Astrocyte of the hippocampus (primary cell): ENCODE measurements at places on chromosomes 4 and X.

GRCh38 chr4:186845137-186845842, 121.6 kb upstream of the FAT1 start:
- peak; percentile 80 for DNase-seq

GRCh38 chrX:123779908-123780396, 47.1 kb upstream of the THOC2 start:
- no peak for DNase-seq

- DNase-seq, result no peak
These were observed 5.0 kb downstream of the AWAT2 start for GRCh38 chrX:70044541-70045245.

GRCh38 chr4:159227984-159228383, 125.1 kb downstream of the RAPGEF2 start:
- DNase-seq, result peak; percentile 94

GRCh38 chr4:751676-752075, 46.0 kb downstream of the PCGF3 start:
- DNase-seq, result peak; percentile 63

DNA sequence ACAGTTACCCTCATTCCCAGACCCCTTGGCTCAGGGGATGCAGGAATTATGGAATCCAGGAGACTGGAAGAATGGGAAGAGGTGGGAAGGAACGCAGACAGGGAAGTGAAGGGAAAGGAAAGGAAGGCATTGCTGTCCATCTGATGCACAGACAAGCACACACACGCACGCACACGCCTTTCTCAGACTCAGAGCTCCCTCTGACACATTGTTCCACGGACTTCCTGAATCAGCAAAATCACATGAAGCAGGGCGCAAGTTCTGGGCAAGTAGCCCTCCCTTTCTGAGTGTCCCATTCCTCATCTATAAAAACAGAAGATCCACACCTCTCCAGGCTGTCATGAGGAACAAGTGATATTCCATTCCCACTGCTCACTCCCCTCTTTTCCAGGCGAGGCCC, 13.2 kb downstream of the IQSEC2 start:
- DNase-seq, result no peak

DNA sequence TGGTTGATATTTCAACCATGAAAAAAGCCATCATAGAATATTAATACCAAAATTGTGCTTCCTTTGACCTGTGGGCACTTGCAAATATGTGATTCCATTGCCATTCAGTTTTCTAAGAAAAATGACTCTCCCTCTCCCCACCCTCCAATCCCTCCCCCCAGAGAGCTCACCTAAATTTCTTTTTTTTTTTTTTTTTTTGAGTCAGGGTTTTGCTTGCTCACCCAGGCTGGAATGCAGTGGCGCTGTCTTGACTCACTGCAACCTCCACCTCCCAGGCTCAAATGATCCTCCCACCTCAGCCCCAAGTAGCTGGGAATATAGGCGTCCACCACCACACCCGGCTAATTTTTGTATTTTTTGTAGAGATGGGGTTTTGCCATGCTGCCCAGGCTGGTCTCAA, 47.0 kb downstream of the SNX25 start:
- DNase-seq, result peak; percentile 53

GRCh38 chr4:83071116-83071515, 36.1 kb downstream of the COPS4 start:
- no peak for DNase-seq

- peak; percentile 15 for DNase-seq
These were observed 129.6 kb downstream of the DHRSX start for GRCh38 chrX:2371026-2371711.

- DNase-seq, result peak; percentile 58
These were observed 200.5 kb upstream of the ANK2 start for GRCh38 chr4:112848911-112849310.

DNA sequence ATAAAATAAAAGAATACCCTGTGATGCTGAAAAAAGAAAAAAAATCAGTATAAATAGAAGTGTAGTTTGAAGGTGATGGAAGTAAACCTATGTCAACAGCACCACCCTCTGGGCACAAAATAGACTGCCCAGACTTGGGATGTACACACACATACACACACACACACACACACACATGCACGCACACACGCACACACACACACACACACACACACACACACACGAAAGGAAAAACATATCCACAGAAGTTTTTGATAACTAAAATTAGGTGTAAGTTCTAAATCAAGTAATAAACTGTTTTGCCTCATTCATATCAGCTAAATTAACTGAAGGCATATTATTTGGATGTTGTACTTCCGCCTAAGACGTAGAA, 40.5 kb downstream of the ANXA5 start:
- DNase-seq, result peak; percentile 77

DNA sequence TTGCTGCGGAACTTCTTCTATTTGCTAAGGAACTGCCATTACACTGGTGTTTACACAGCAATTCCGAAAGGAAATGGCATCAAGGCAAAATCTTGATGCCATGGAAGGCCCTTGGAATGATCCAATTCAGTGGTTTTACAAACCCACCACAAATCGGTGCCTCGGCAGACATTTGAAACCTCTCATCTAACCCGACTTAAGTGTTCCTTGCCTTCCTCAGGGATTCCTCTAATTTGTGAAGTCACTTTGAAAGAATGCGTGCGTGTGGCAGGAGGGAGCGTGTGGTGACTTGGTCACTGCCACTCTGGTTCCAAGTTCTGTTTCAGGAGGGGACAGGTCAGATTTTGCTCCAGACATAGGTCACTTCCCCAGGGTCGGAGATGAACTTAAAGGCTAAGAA, 4.8 kb downstream of the NOP14 start:
- DNase-seq, result peak; percentile 81

DNA sequence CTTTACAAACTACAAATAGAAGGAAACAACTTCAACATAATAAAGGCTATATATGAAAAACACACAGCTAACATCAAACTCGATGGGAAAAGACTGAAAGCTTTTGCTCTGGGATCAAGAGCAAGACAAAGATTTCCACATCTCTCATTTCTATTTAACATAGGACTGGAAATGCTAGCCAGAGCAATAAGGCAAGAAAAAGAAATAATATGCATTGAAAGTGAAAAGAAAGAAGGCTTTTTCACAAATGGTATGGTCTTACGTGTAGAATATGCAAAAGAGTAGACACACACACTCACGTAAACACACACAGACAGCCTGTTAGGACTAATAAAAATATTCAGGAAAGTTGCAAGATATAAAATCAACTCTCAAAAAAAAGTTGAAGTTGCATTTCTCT, 660.5 kb upstream of the PCDH10 start:
- no peak for DNase-seq

GRCh38 chr4:139875411-139875825, 209.8 kb downstream of the MGST2 start:
- DNase-seq, result no peak

GRCh38 chr4:78065508-78066192, 8.5 kb downstream of the FRAS1 start:
- no peak for DNase-seq

- no peak for DNase-seq
These were observed 92.9 kb downstream of the FNIP2 start for GRCh38 chr4:158861766-158862165.

- peak; percentile 71 for DNase-seq
These were observed 6.9 kb downstream of the PJA1 start for GRCh38 chrX:69158166-69158980.

- peak; percentile 5 for DNase-seq
These were observed 208.7 kb downstream of the CBLL2 start for GRCh38 chrX:22481436-22481835.

DNA sequence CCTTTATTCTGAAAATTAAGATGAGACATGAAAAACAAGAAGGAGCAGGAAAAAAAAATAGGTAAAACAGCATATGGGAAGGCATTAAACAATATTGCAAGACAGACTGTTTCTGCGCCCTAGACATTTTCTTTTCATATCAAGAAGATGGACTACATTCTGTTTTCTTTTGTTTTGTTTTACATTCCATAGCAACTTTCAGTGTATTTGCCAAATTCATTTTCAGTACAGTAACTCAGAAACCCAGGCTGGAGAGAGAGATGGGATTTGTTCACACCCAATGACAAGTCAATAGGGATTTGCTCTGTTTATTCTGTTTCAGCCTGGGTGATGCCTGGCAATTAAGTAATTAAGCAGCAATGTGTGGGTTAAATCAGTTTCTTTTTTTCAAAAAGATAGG, 892.8 kb upstream of the DIAPH2 start:
- DNase-seq, result no peak

- no peak for DNase-seq
These were observed 565.4 kb upstream of the ATOH1 start for GRCh38 chr4:93263166-93263565.

GRCh38 chrX:37912304-37912703, 64.9 kb upstream of the DYNLT3 start:
- peak; percentile 49 for DNase-seq

GRCh38 chr4:74181219-74181618, 23.3 kb downstream of the MTHFD2L start:
- peak; percentile 11 for DNase-seq

DNA sequence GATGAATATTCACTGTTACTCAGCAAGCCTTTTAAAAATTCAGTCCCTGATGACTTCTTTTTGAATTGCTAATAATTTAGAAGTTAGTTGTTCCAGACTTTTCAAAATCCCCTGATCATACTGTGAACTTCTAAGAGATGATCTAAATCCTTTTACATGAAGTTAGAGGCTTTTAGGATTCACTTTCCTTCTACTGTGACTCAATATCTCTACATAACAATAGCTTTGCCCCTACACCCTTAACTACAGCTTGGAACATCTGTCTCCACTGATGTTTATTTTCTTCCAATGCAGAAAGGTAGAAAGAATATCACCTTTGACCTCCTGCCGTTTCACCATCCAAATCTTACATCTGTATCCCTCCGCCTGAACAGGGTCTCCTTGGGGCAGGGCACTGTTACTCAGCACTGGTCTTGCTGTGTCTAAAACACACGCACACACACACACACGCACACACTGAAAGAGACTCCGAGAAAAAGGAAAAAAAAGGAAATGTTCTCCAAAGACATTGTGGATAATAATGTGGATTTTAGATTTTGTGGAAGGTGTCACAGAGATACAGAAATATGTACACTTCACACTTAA, 111.6 kb upstream of the GPRIN3 start:
- DNase-seq, result no peak

DNA sequence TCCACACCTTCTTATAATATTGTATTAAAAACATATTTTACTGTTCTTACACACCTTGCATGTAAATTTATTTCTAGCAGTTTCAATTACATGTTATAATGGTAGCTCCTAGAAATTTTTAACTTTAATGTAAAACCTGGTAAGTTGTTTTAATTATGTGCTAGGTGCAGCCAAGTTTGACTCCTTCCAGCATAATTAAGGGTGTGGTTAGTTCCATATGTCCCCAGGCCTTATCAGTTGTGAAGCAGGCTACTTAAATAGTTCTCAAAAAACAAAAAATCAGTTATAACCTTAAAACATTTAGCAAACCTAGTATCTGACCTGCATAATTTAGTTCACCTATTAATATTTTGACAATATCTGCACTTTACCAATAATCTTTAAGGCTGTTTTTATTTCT, 26.9 kb upstream of the PASD1 start:
- DNase-seq, result no peak

- DNase-seq, result peak; percentile 32
These were observed 2.1 kb downstream of the HMGB2 start for GRCh38 chr4:173332021-173332487.

- DNase-seq, result no peak
These were observed 19.8 kb downstream of the CENPVL3 start for GRCh38 chrX:51598899-51599298.

DNA sequence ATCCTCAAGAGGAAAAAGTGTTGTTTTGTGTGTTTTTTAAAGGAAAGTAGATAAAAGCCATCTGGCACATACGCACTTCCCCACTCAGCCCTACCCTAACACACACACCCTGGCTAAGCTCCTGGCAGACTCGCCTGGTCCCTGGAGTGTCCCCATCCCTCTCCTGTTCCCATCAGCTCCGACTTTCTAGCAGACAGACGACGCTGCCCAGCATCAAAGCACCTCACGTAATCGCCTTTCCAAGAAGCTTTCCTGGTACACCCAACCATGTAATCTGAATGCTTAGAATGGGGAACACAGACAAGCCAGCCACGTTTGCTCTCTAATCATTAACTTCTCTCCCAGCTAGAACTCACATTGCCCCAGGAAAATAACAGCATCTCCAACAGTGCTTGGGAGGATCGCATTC, 116.2 kb downstream of the AFAP1 start:
- DNase-seq, result no peak

DNA sequence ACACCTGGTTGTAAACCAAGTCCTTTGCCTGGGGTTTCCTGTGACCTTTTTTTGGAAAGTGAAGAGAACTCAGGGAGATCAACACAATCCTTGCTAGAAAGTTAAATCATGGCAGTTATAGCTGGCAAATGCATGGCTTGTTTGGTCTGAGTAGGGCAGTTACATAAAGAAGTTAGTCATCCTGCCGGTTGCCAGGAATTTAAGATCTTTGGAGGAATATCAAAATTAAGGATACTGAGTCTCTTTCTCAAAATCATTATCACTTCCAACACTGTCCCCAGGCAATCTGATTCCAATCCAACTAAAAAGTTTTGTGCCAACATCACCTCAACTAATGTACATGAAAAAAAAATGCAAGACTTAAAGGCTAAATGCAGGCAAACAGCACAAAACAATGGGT, 40.3 kb downstream of the C4orf54 start:
- DNase-seq, result peak; percentile 42

DNA sequence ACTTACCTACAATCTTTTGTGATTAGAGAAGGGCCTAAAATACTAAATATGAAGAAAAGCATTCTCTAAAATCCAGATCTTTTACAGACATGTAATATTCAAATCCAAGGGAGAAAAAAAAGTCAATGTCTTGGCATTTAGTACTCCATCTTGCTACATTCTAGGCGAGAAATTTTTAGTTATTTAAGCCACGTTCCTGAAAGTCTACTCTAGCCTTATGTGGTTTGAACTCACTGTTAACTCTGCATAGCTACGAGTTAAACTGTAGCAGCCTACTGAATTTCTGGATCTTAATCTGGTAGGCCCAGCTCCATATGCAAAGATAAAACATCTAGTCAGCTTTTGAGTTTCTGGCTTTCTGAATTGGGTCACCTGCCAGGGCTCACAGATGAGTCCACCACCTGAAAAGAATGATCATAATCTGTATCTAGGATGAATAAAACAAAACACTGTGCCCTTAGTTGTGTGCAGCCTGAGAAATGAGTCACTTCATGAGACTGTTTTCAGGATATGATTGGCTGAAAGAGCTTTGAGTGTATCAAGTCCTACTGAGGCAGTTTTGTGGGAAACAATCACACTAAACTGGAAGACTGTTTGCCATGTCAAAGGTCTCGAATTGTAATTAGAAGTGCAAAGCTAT, 3.2 kb upstream of the NEK1 start:
- DNase-seq, result peak; percentile 28

GRCh38 chr4:62210486-62210885, 1010.4 kb downstream of the ADGRL3 start:
- DNase-seq, result peak; percentile 49

GRCh38 chr4:106297245-106298035, 18.6 kb downstream of the TBCK start:
- DNase-seq, result no peak

GRCh38 chr4:183337349-183337748, 15.1 kb upstream of the CLDN24 start:
- no peak for DNase-seq

GRCh38 chrX:74578137-74578536, 36.3 kb downstream of the RLIM start:
- no peak for DNase-seq
